G401 (cell line): ENCODE measurements at places on chromosomes 12 and 14. TPM values are rescaled to one million over a fixed set of nuclear protein-coding genes. Genes with fewer than 3 reads are reported as not detected.

ADAM21 gene
- total RNA-seq, result 0.06 TPM in 1 of 2 replicates, not detected in the other

KLHL33 gene
- total RNA-seq, result not detected in 2 replicates

TMBIM6 gene
- total RNA-seq, result 235 and 267 TPM in 2 replicates

C12orf50 gene
- total RNA-seq, result not detected in 2 replicates

KLHDC1 gene
- total RNA-seq, result 0.85 and 1.0 TPM in 2 replicates

ASB2 gene
- 7.9 and 9.9 TPM in 2 replicates for total RNA-seq

SLC15A5 gene
- total RNA-seq, result not detected in 2 replicates

PAN2 gene
- 16.9 and 18.0 TPM in 2 replicates for total RNA-seq

DPF3 gene
- total RNA-seq, result not detected in 2 replicates

SMIM41 gene
- not detected in 2 replicates for total RNA-seq

C12orf76 gene
- total RNA-seq, result 17.3 and 20.5 TPM in 2 replicates

MORN3 gene
- total RNA-seq, result 0.41 and 0.80 TPM in 2 replicates

TAS2R19 gene
- total RNA-seq, result not detected in 2 replicates

CIROP gene
- total RNA-seq, result not detected in 2 replicates

NUAK1 gene
- 8.0 and 20.4 TPM in 2 replicates for total RNA-seq

TMEM119 gene
- 0.58 and 7.3 TPM in 2 replicates for total RNA-seq

HSPB8 gene
- 0.80 TPM in 1 of 2 replicates, not detected in the other for total RNA-seq

CELA1 gene
- total RNA-seq, result not detected in 2 replicates
